ENCODE measurements at places on chromosomes 1 and 21.
A peak's percentile ranks its signal among the peaks of the same experiment; 100 is the strongest.

DNA sequence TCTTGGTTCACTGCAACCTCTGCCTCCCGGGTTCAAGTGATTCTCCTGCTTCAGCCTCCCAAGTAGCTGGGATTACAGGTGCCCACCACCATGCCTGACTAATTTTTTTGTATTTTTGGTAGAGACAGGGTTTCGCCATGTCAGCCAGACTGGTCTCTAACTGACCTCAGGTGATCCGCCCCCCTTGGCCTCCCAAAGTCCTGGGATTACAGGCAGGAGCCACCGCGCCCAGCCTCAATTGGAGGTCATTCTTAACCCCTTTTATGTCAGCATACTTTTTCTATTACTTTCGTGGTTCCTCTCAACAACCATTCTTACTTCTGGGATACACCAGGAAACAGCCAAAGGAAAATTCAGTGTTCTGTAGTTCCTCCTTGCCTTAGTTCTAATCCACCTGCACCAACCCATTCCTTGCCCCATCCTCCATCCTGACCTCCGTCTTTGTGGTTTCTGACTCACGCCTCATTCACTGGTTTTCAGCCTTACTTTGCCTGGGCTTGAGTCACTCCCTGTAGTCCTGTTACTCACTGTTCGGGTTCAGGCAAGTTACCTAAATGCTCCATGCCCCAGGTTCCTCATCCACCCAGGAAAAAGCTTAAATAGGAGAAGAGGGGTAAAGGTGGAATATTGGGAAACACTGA is 12.9 kb upstream of the BCL10 start:
- no peak for DNase-seq

DNA sequence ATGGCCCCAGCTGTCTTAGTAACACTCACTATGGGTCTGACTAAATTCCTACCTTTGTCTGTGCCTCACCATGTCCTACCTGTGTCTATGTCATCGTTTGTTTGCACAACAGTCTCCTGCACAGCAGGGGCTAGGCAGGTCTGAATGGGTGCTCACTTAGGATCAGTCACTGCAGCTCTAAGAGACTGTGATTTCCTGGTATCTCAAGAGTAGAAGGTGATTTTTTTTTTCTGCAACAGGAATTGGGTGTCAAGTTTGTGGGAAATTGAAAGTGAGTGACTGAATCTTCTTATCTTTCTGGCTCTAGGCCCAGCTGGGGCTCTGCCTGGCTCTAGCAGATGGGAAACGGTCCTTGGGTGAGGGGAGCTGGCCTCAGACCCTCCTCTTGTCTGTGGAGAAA is 46.4 kb upstream of the TRABD2B start:
- DNase-seq: no peak

- no peak for DNase-seq
These were observed 22.4 kb upstream of the CLDN14 start for GRCh38 chr21:36502365-36502764.

DNA sequence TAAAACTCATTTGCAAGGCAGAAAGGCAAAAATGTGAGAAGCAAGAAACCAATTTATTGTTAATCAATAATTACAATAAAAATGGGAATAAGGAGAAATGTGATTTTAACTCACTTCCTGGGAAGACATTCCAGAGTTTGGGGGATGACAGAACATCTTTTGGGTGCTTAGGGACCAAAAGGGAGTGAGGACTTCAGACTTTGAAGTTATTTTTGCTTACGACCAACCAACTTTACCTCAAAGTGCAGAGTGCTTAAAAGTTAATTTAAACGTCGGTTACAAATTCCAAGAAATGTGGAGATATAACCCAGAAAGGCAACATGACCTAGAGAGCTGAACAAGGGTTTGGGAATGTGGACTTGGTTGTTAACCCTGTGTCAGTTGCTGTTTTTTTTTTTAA is 234.5 kb upstream of the C1orf105 start:
- DNase-seq: no peak

DNA sequence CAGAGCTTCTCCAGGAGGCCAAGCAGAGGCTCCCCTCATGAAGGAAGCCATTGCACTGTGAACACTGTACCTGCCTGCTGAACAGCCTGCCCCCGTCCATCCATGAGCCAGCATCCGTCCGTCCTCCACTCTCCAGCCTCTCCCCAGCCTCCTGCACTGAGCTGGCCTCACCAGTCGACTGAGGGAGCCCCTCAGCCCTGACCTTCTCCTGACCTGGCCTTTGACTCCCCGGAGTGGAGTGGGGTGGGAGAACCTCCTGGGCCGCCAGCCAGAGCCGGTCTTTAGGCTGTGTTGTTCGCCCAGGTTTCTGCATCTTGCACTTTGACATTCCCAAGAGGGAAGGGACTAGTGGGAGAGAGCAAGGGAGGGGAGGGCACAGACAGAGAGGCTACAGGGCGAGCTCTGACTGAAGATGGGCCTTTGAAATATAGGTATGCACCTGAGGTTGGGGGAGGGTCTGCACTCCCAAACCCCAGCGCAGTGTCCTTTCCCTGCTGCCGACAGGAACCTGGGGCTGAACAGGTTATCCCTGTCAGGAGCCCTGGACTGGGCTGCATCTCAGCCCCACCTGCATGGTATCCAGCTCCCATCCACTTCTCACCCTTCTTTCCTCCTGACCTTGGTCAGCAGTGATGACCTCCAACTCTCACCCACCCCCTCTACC is 19.1 kb downstream of the CSF1 start:
- DNase-seq: no peak

DNA sequence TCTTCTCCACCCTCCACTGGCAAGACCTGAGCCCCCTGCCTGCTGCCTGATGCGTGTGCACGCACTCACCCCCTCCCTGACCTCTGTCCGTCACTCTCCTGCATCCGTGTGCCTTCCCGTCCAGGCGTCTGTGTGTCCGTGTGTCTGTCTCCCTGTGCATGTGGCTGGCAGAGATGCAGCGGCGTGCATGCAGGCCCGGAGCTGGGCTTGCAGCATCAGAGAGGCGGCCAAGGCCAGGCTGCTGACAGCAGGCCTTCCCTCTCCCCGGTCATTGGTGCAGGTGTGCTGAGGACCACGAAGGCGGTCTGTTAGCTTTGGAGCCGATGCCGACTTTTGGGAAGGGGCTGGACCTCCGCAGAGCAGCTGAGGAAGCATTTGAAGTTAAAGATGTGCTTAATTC is 22.8 kb upstream of the ARHGEF16 start:
- DNase-seq: no peak

- DNase-seq: no peak
These were observed 55.6 kb downstream of the DDR2 start for GRCh38 chr1:162687870-162688269.

DNA sequence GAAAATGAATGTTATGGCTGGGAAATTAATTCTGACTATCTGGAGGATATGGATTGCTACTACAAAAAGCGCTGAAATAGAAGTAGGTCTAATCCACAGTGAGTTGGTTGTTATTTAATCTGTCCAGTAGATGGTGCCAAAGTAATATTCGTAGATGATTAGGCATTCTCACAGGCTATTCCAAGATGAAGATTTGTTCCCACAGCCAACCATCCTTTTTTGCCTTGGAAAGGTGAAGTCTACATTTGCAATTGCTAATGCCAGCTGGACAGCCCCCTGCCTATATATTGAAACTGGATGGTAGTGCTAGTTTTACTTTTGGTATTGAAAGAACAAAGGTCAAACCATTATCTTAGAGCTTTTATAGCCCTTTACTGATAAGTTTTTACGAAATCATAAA is 43.8 kb downstream of the RBM11 start:
- DNase-seq: peak; percentile 44

GRCh38 chr1:160636076-160636475 is 10.8 kb downstream of the SLAMF1 start:
- DNase-seq: no peak

- DNase-seq: no peak
These were observed 809.9 kb upstream of the RGS18 start for GRCh38 chr1:191348328-191348727.

- DNase-seq: no peak
These were observed 20.2 kb upstream of the GPR137B start for GRCh38 chr1:236122176-236122575.

DNA sequence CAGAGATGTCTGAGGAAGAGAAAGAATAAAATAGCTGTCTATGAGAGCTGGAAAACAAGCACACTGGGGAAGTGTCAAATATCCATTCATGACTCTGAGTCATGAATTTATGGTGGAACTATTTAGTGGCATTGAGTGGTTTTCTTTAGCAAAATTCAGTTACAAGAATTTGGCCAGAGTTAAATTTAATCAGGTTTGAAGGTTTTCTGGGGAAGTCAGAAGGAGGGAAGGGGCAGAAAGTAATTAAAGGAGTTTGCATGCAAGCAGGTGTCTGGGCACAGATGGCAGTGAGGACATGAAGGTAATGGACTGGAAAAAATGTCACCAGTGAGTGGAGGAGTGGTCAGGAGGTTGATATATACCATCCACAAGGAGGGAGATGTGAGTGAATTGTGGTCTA is 121.9 kb upstream of the IVNS1ABP start:
- no peak for DNase-seq

DNA sequence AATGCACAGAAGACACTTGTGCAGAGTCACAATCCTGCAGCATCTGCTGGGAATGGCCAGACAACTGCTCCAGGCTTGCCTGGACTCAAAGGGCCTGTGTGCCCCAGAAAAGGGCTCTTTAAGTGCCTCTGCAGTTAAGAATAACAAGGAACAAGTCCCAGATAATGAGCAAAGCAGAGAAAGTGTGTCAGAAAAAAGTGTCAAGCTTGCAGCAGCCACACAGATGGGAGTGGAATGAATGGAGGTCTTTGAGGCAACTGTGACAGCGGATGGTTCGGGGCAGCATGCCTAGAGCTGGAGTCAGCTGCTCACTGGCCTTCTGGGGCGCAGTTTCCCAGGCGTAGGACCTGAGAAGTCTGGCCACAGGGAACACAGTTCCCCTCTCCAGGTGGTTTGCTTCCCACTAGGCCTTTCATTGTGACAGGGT is 5.1 kb downstream of the PARP1 start:
- DNase-seq: no peak

- DNase-seq: no peak
These were observed 2.8 kb upstream of the ECE1 start for GRCh38 chr1:21292984-21293536.

DNA sequence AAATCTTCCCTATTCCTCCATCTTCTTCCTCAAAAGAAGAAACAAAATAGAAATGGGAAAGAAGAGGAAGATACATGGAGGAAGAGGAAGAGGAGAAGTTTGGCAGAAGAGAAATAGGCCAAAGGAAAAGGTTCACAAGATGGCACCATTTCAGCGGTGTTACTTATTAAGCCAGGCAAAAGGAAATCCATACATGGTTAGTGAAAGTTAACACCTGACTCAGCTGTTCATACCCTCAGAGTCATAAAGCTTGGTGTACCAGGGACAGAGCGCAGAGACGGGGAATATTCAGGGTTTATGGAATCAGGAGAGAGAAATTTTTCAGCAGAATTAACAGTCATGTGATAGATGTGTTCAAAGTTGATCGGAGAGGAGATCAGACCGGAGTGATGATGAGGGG is 70.6 kb downstream of the COQ8A start:
- DNase-seq: no peak

DNA sequence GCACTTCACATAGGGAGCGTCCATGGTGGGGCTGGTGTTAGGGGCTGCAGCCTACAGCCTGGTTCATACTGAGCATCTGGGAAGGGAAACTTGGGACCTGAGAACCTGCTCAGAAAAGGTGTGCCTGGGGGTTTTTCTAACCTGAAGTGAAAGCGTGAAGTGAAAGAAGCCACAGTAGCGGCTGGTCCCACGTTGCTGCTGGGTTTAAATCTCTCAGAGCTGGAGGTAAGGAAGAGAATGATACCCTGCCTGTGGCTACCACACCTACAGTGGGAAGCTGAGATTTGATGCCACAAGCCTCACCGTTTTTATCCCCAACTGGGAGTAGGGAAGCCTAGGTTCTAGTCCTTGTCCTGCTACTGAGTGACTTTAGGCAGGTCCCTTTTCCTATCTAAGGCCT is 21.0 kb upstream of the FUCA1 start:
- DNase-seq: no peak

DNA sequence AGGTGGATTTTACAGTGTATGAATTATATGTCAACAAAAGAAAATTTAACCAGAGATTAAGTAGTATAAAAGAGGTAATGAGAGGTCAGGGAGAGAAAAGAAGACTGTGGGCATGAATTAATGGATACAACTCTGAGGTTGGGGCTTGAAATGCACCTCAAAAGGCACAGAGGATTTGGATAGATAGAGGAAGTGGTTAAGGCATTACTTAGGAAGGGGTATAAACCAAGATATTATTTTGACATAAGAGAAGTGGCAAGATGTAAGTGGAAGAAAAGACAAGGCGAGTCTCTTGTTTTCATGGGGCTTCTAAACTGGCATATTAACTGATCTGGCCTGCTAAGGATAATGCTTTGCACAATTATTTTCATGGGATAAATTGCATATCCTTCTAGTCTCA is 34.1 kb downstream of the RAP1A start:
- no peak for DNase-seq

GRCh38 chr1:108570128-108570527 is 10.2 kb downstream of the EEIG2 start:
- no peak for DNase-seq

DNA sequence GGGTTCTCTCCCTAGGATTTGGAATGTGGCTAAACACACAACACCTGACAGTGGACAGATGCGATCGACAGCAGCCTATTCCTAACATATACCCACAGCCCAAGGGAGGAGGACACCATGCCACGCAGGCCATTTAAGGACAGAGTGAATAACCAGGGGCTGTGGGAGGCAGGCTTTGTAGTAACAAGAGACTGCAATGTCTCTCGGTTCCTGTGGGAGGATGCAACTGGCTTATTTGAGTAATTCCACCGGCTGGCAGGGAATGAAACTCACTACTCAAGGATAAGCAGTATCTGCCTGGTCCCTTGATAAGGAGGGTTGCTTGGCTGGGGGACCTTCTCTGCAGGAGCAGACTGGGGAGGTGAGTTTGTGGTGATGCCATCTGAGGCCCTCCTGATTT is 109.6 kb downstream of the PCP4 start:
- DNase-seq: no peak

DNA sequence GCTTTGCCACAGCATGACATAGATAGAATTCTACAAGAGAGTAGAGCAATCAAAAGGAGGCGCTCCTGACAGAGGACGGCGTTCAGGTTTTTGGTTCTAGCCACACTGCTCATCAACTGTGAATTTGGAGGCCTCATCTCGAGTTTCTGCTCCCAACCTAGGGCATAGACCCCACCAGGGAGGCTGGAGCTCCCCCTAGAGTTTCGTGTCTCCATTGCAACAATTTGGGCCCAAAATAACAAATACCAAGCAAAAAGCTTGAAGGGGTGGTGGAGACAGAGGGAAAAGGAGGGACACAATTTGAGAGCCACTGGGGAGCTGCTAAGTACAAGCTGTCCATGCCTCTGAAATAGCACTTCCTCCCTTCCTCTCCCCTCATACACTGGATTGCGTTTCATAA is 297.0 kb downstream of the GPATCH2 start:
- DNase-seq: no peak
